ENCODE measurements at places on chromosomes 12 and 14. TPM values are rescaled to one million over a fixed set of nuclear protein-coding genes. Genes with fewer than 3 reads are reported as not detected.

The MAP3K9 gene
- 1.4 TPM for polyA plus RNA-seq

The CCDC177 gene
- not detected for polyA plus RNA-seq

The BRI3BP gene
- 1.4 TPM for polyA plus RNA-seq

The PKP2 gene
- 84.6 TPM for polyA plus RNA-seq

The CCND2 gene
- polyA plus RNA-seq = 44.3 TPM

The PLEKHH1 gene
- 4.0 TPM for polyA plus RNA-seq

The DPF3 gene
- polyA plus RNA-seq = 16.5 TPM

The KRT6A gene
- not detected for polyA plus RNA-seq

The SPIC gene
- polyA plus RNA-seq = not detected

The TBX3 gene
- polyA plus RNA-seq = 13.9 TPM

The CCDC197 gene
- not detected for polyA plus RNA-seq

The JAG2 gene
- 17.8 TPM for polyA plus RNA-seq

The KLRC4 gene
- polyA plus RNA-seq = not detected

The PXN gene
- polyA plus RNA-seq = 77.3 TPM

The KCNA5 gene
- polyA plus RNA-seq = 77.6 TPM

The ACOT4 gene
- polyA plus RNA-seq = 0.63 TPM

The PUS1 gene
- polyA plus RNA-seq = 7.2 TPM

The HOXC12 gene
- polyA plus RNA-seq = not detected

The NR1H4 gene
- polyA plus RNA-seq = 0.48 TPM

The C1QL4 gene
- polyA plus RNA-seq = not detected

The DLGAP5 gene
- 0.02 TPM for polyA plus RNA-seq

The PDZRN4 gene
- polyA plus RNA-seq = 0.48 TPM

The CMKLR1 gene
- 1.6 TPM for polyA plus RNA-seq

The HAL gene
- polyA plus RNA-seq = 0.05 TPM

The PPFIA2 gene
- 0.66 TPM for polyA plus RNA-seq

The TSPAN19 gene
- polyA plus RNA-seq = 0.07 TPM

The ZC2HC1C gene
- polyA plus RNA-seq = 8.4 TPM

The LDHB gene
- polyA plus RNA-seq = 1,488 TPM

The RND1 gene
- polyA plus RNA-seq = 2.6 TPM

The SMOC1 gene
- 13.4 TPM for polyA plus RNA-seq

The C12orf50 gene
- not detected for polyA plus RNA-seq
